ENCODE measurements at places on chromosomes 12 and 14. TPM values are rescaled to one million over a fixed set of nuclear protein-coding genes. Genes with fewer than 3 reads are reported as not detected.
A peak's percentile ranks its signal among the peaks of the same experiment; 100 is the strongest.

COQ6 gene
- total RNA-seq: 11.4 TPM

GRCh38 chr12:223841-224240 lies 9.9 kb upstream of the SLC6A12 start:
- DNase-seq: no peak

DNA sequence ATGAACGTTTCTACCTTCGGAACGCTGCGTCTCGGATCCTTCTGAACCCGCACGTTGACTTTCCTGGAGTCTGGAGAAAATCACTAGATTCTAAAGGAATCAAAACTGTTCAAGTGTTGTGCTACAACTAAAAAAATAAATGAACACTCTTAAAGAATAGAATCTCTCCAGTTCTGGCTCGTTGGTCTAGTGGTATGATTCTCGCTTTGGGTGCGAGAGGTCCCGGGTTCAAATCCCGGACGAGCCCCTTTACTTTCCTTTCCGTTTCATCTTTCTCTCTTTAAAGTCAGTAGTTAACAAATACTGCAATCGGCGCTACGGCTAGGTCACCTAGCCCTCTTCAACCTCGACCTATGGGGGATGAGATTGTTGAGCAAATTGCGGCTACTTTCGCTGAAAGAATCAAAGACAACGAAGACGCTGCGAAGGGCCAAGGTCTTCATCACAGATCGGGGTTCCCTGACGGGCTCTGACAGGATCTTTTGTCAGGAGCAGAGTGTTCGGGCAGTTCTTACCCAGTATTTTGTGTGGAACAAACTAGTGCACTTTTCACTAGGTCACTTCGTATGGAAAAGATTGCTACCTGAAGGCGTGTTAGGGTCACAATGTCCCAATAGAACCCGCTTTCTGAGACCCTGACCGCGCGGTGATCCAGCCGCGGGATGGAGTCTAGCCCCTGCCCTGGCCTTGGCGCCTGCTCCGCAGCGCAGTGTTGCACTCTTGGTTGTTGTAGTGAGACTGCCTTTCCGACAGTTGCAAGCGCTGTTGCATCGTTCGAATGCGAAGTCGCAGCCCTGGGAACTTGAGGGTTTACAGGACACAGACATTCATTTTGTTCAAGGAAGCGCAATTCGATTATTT lies 8.4 kb downstream of the OR6S1 start:
- peak; percentile 87 for DNase-seq

DNA sequence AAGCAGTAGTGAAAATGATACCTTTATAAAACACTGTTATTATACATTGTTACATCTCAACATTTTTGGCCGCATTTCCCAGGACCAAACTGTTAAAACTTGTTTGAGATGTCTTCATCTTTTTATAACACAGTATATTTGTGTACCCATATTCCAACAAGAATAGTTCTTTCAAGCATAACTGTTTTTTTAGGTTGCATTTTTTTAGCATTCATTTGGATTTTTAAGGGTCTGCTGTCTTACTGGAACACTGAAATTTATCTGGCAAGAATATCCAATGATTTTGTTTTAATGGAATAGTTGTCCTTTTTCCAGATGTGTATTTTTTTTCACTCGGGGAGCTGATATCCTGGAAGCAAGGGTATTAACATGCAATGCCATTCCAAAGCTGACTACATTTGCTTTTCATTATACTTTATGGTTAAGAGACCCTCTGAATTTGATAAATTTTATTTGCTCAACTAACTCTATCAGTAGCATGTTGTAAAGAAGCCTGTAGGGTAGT lies 8.9 kb upstream of the NAV3 start:
- DNase-seq: peak; percentile 13

GRCh38 chr12:126389220-126389841 lies 1324.1 kb downstream of the AACS start:
- peak; percentile 87 for DNase-seq

DPY19L2 gene
- 2.3 TPM for total RNA-seq

PSME2 gene
- 33.4 TPM for total RNA-seq

DNA sequence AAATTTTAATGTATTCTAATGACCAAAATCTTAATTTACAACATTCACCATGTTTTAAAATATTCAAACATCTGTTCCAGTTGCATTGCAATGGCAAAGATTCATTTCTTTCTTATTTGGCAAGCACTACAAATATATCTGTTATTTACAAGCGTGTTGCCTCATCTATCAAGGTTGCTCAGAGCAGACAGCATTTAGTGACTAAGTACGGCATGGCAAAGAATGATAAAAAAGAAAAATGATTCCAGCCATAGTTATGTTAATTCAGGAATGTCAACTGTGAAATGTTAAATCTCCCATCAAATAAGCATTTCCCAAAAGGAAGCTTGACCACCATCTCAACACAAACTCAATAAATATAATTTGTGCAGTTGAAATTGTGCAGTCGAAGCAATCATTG lies 312.1 kb downstream of the SEC23A start:
- no peak for DNase-seq

DNA sequence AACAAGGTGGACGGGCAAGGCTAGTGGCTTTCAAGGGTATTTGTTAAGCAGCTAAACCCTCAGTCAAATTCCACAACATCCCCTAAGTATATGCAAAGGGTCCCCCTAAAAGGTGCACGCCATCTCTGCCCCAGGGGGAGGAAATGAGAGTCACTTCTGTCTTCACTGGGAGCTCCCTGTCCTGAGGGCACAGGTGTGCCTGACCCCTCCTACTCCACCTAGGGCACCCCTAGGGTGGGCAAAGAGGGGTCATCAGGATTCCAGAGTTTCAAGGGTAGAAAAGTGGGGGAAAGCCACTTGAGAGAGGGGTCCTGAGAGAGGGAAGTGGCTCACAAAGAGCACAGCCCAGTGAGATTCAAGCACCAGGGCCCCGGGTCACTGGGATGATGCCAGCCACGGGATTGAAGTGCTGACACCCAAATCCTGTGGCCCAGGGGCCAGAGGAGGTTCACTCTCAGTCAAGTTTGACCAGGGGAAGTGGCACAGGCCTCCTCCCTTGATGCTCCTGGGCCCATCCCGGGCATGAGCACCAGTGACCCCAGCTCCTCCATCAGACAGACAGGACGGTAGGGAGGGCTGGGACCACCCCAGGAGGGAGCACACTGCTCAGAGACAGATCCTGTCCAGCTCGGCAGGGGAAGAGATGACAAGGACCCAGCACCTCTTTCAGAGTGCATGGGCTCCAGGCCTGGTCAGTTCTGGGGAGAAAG lies 82.3 kb upstream of the BCL11B start:
- DNase-seq: no peak

DNA sequence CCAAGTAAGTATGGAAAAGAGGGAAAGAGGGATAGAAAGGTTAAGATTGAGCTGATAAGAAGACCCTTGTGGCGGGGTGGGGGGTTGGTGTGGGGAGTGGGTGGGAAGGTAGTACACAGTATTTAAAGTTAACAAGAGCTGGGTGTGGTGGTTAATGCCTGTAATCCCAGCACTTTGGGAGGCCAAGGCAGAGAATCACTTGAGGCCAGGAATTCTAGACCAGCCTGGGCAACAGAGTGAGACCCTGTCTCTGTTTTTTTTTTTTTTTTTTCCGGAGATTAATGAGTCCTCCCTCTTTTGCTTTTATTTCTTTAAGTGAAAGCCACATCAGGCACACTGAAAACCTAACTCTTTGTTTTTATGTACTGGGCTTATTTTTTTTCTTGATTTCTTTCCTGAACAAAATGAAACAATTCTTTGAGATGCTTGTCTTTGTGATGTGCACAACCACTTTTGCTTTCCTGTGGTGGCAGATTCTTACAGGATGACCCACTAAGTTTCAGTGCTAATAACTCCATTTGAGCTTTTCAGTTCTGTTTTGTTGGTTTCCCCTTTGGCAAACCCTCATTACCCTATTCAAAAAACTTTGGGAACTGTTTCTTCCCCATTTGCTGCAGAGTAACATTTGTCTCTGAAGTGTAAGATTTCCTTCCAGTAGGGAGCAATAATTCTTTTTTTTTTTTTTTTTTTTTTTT lies 54.8 kb downstream of the WNK1 start:
- DNase-seq: no peak
